ENCODE measurements at places on chromosomes 13 and 19.
A peak's percentile ranks its signal among the peaks of the same experiment; 100 is the strongest.

DNA sequence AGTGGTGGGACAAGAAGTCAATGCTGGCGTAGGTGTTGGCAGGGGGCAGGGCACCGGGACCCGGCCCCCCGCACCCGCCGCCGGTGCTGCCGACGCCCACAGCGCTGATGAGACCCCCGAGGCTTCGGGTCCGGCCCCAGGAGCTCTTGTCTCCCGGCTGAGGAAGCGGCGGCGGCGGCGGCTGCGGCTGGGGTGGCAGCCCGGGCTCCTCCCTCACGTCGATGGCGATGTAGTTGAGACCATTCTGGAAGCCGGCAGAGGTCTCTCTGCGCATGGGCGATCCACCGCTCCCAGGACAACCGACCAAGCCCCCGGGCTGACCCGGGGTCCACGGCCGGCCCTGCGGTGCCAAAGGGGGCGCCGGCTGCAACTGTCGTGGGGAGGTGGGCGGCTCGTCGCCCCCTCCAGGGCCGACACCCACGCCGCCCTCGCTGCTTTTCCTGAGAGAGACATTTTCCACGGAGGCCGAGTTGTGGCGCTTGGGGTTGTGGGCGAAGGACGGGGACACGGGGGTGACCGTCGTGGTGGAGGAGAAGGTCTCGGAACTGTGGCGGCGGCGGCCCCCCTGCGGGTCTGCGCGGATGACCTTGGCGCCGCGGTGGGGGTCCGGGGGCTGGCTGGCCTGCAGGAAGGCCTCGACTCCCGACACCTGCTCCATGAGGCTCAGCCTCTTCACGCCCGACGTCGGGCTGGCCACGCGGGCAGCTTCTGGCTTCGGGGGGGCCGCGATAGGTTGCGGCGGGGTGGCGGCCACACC is 4.1 kb downstream of the IRS2 start:
- DNase-seq, result no peak

- DNase-seq, result no peak
These were observed 9.2 kb downstream of the PLPPR2 start for GRCh38 chr19:11364296-11364904.

DNA sequence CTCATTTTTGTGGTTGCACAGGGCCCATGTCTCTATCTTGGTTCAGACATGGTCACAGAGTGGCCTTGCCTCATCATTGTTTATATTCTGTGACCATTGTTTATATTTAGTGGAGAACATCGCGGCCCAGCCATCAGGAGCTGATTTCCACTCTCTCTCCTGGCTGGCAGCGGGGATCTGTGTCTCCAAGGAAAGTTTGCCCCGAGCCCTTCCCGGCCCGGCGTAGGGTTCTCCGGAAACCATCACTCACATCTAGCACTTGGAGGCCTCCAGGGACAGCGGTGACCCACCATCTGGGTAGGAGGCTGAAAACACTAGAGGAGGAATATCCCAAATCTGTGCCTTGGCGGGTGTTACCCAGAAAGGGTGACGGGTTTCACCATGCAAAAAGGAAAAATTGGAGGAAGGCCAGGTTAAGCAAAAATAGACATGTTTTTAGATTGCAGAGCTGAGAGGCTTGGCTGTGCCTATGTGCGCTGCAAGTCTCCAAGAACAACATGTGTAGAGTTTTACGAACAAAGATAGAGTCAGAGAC is 726 bp upstream of the ZNF358 start:
- no peak for DNase-seq

DNA sequence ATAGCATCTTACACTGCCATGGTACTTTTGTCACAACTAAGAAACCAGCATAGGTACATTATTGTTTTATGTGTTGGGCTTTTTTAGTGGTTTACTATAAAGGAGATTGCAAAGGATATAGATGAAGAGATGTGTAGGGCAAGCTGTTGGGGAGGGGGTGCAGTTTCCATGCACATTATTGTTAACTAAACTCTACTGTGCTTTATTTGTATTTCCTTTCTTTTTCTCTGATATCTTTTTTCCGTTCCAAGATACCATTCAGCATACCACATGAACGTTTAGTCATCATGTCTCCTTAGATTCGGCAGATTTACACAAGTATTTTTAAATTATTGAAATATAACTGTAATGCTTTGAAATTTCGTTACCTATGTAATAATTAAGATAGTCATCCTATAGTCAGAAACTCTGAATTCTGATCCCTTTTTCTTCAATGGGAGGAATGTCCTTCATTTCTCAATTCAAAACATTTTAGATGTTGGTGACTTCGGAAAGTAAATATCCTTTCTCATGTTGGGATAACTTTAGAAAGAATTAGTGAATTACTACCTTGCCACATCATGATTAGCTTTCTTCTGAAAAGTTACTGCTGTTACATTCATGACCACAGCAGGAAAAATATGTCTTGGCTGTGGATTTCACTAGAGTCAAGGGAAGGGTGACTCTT is 82.8 kb downstream of the FRY start:
- no peak for DNase-seq

- DNase-seq, result no peak
These were observed 115.3 kb downstream of the SOX1 start for GRCh38 chr13:112182251-112182650.

GRCh38 chr13:72469906-72470305 is 257.5 kb downstream of the MZT1 start:
- no peak for DNase-seq

GRCh38 chr19:39916851-39917396 is 17.5 kb downstream of the FCGBP start:
- DNase-seq, result no peak

GRCh38 chr19:55158848-55159749 is 1.6 kb upstream of the TNNI3 start:
- peak; percentile 85 for DNase-seq

- no peak for DNase-seq
These were observed 57.0 kb downstream of the PCDH20 start for GRCh38 chr13:61358599-61358998.

DNA sequence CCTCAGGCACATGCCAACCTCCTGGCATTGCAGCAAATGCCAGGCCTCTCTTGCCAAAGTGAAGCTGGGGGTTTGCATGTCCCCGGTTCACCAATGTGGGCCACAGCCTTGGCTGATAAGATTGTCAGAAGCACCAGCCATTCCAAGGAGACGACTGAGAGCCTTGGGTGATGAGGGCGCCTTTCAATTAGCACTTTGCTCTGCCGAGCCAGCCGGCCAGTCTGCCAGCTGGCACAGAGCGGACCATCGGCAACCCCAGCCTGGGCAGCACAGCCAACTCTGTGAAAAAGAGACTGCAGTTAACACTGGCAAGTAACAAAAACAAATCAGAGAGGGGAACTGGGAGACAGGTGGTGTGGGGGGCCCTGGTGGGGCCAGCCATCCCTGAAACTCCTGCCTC is 67.3 kb downstream of the EFNB2 start:
- DNase-seq, result no peak

DNA sequence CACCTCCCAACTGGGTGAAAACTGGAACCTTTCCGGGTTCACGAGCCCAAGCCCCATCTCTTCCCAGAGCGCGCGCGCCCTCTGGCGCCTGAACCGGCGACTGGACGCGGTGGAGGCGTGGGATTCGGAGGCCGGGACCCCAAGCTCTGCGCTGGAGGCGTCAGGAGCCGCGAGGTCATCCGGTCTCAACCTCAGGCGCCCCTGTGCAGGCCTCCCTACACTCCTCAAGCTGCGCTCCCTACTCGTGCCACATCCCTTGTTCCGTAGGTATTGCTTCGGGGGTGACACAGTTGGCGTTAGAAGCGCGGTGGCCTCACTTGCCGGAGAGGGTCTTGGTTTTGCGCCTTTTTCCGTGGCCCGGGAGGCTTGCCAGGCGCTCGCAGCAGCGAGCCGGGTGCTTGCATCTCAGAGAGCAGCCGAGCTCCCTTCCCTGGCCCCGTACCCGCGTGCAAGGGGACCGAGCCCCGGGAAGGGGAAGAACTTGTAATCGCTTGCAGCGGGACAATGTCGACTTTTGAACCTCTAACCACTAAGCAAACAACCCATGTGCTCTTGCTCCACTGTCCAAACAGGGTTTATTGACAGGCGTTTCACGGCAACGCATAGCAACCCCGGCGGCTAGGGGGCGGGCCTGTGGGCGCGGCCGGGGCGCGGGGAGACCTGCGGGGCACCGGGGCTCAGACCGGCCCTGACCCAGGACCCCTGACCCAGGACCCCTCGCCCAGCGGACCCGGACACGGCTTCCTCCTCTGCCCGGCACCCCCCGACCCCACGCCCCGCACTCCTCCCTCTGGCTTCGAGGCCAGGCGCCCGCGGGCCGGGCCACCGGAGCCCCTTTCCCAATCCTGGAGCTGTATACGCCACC is 8.5 kb downstream of the CDX2 start:
- DNase-seq, result peak; percentile 7

DNA sequence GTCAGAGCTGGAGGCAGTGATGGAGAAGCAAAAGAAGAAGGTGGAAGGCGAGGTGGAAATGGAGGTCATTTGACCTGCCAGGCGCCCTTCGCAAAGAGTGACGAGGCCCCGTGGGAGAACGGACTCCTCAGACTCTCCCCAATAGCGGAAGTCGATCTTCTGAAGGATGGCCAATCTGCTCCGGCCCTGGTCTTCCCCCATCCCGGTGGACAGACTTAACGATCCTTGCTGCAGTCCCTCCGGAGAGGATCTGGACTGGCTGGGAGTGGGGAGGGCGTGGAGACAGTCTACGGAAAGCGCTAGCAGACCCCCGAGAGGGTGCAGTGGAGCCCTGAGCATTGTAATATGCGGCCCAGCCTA is 11.9 kb downstream of the EPS8L1 start:
- DNase-seq, result no peak

DNA sequence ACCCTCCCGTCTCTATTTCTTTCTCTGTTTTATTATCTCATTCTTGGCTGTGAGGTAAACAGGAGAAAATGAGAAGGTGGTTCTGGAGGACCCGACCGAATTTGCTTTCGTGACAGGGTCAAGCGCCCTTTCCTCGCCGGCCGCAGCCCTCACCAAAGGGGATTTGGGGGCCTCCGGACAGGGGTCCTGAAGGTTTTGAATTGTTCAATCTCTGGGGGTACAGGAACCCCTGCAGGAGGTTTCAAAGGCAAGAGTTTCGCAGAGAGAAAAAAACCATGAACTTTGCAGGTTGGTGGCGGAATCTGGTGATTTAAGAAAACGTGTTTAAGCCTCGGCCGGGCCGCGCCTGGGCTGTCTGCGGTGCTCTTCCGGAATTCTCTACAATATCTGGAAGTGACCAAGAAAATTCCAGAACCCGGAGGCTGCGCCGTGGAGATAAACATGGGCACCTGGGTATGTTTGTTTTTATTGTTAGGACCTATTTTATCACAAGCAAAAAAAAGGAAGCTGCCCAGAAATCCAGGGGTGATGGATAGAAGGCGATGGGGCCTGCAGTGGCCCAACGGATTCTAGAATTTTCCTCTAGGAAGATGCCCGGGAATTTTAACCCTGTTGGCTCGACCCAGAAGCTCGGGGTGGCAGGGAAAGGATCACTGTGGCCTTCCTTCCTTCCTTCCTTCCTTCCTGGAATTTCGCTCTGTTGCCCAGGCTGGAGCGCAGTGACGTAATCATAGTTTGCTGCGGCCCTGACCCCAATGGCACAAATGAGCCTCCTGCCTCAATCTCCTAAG is 14.2 kb upstream of the PTBP1 start:
- DNase-seq, result no peak

GRCh38 chr13:113122550-113123225 is at the start of gene F10:
TSS of gene F10 (plus strand) at chr13:113122799. CDS start at chr13:113122856, 57 bp downstream.
- DNase-seq, result no peak

- no peak for DNase-seq
These were observed 243.7 kb downstream of the DNAJC15 start for GRCh38 chr13:43266936-43267615.
